Right forelimb (tissue), 1 donor: ENCODE measurements at places on chromosomes 12 and 14.

DNA sequence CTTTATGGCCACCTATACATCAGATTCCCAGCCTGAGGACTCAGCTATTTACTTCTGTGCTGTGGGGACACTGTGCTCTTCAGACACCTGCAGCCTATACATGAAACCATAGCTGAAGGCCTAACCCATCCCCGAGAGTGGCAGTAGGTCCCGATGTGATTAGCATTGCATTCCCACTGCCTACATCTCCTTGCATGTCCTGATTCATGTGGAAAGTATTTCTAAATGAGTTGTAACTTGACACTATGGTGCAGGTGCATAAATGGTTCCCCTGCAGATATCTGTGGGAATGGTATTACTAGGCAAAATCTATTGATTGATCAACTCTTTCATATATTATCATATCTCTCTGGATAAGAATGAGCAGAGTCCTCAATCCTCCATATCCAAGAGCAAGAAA, 433.5 kb downstream of the DAD1 start:
- DNase-seq, result no peak

DNA sequence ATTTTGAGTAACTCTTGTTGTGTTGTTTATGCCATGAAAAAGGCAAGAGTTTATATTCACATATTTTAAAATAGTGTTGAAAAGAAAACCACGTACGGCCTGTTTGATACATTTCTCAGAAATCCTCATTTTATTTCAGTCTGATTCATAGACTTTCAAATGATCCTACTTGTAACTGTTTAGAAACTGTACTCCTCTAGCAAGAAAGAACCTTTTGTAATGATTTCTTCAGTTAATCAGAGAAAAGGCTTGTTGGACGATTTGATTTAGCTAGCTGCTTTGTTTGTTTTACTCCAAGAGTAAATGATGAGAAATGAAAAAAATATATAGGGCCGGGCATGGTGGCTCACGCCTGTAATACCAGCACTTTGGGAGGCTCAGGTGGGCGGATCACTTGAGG, 17.2 kb downstream of the FBXO34 start:
- DNase-seq, result no peak

DNA sequence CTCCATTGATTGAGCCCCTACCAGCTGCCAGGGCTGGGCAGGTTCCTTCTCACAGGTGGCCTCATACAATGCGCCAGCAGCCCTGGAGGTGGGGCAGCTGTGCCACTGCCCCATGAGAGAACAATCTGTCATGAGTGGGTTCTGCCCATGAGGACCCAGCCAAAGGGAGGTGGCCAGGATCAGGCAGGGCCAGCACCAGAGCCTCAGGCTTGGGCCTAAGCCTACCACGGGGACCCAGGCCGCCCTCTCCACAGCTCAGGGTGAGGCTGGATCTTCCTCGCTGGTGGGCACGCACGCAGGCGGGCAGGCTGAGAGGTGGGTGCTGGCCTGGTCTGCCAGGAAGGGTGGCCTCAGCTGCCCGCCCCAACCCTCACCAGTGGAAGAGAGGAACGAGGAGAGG, 110.7 kb downstream of the KIF26A start:
- DNase-seq, result no peak

- DNase-seq, result no peak
These were observed 604 bp downstream of the HCFC2 start for GRCh38 chr12:104064842-104065427.

DNA sequence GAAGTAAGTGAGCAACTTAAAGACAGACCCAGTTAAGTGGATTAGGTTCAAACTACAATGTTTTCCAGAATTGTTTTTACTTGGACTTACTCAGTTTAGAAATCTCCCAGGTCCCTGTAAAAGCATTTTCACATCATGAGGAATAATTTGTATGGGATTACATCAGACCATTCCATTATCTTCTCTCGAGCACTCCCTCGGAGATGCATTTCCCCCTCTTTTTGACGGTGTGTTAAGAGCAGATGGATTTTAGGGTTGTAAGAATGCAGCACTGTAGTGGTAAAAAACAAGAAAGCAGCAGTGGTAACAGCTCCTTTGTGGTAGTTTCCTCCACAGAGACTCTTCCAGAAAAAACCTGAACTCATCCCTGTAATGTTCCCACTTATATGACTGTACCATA, 488.4 kb downstream of the BCAT1 start:
- no peak for DNase-seq

GRCh38 chr12:83106873-83107272, 420.2 kb downstream of the TMTC2 start:
- no peak for DNase-seq

DNA sequence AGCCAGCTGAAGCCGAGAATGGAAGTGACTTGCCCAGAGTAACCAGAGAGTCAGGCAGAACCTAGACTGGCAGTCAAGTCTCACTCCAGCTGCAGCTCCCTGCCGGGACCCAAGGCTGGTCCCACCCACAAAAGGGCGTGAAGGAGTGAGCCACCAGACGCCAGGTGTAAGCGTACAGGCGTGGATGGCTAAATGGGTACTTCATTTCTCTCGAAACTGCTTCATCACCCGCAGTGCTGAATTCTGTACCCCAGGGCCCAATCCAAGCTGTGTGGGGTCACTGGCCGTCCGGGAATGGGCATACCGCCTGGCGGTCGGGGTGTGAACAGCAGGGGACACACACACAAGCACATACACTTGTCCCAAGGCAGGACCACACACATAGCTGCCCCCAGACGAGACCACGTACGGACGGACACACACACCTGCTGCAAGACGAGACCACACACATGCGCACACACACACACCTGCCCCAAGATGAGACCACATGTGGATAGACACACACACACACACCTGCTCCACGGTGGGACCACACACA, 34.8 kb downstream of the DEGS2 start:
- DNase-seq, result no peak

- no peak for DNase-seq
These were observed 4.7 kb downstream of the MAP3K9 start for GRCh38 chr14:70804556-70805162.

DNA sequence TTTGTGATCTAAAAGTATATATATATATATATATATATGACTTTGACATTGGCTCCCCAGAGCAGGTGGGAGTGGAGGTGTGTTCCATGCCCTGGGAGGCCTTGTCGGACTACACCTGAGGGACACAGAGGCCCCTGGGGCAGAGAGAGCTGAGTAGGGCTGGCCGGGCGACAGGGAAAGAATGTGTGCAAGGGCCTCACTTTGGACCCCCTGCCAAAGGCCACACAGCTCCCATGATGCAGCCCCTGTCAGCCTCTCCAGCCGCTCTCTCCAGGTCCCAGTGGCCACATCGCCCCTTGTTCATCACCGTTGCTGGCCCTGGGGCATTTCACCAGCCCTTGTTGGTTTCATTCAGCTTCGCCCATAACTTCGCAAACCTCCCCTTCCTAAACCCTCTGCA, 123.9 kb downstream of the BCL11B start:
- no peak for DNase-seq

DNA sequence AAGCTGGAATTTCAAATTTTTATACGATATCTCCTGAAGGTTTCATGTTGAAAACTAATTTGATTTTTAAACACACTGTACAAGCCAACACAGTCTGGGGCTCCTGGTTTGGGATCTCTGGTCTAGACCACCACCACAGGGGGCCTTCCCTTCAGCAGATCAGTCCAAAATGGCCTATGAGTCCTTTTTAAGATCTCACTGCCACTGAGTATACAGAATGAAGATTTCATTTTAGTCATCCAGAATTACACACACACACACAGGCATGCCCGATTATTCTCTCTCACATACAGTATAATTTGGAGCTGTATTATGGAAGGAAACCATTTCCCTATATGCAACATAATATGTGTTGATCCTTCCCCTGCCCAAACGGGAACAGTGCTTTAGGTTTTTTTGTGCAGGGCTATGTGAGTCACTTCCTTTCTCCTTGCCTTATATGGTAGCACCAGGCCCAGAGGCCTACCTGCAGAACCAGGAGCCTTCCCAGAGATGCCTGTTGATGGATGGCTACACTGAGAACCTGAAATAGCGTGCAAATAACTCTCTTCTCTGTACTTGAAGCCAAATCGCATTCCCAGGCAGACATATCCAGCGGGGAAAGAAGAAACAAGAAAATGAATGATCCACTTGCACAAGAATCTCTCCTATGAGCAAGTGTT, 28.1 kb upstream of the WNK1 start:
- DNase-seq, result no peak

DNA sequence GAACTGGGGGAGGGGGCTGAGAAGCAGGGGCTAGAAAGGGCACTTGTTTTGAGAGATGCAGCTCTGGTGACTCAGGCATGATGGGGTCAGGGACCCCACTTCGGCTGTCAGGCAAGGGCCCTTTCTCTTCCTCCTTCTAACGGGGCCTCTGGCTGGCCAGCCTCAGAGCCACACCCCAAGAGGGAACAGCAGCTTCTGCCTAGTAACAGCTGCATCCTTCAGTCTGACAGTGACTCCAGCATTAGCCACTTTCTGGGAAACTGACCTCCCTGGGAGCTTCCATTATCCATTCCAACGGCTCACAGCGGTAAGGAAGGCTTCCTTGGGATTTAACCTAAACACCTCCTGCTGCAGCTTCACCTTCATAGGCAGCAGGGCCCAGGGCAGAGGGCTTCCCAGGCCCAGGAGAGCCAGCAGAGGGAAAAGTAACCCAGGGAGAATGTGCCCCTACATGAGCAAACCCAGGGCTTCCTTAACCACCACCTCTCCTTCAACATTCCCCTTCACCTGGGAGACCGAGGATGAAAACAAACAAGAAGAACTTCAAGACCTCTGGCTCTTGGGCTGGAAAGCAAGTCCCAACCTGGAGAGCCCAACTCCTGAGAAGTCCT, 2.7 kb downstream of the NCKAP5L start:
- DNase-seq, result no peak

- DNase-seq, result no peak
These were observed 557 bp downstream of the COPS7A start for GRCh38 chr12:6724409-6724797.

- DNase-seq, result no peak
These were observed 380.0 kb downstream of the LRFN5 start for GRCh38 chr14:41986700-41987099.

- DNase-seq, result no peak
These were observed 9.3 kb upstream of the ESR2 start for GRCh38 chr14:64303471-64303917.

DNA sequence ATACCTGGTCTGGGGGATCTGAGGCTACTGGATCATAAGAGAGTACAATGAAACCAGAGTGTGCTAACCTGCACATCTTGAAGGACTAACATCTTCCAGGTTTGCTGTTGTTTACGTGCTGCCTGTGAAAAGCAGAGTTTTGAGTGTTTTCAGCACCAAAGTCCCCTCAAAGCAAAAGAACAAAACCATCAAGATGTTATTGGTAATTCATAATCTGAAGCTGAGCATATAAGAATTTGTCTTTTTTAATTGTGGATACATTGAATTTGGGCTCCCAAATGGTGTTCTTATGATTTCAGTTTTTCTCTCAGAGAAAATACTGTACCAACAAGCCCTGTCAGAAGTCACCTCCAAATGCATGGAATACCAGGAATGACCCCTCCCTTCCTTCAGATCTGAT, 110.2 kb downstream of the BTG1 start:
- no peak for DNase-seq

DNA sequence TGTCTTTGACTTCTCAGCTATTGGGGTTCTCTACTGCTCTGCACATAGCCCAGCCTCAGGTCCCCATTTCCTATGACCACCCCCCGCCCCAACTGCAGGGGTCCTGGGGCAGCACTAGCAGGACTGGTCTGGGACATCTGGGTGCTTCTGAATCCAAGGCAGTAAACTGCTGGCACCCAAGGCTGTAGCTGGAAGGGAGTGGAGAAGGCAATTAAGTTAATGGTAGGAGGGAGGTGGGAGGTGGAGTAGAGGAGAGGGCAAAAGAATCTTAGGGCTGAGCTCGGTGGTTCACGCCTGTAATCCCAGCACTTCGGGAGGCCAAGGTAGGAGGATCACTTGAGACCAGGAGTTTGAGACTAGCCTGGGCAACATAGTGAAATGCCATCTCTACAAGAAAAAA, 11.5 kb downstream of the PLEK2 start:
- DNase-seq, result no peak

- no peak for DNase-seq
These were observed 31.9 kb downstream of the TSPAN19 start for GRCh38 chr12:85004204-85004603.

- no peak for DNase-seq
These were observed 175.8 kb downstream of the FOXN3 start for GRCh38 chr14:89241257-89241656.

- DNase-seq, result no peak
These were observed 84.7 kb downstream of the TSPAN9 start for GRCh38 chr12:3161861-3162260.

GRCh38 chr14:34170882-34171281, 220.0 kb upstream of the EGLN3 start:
- no peak for DNase-seq

GRCh38 chr14:90781876-90782275, 34.4 kb downstream of the TTC7B start:
- no peak for DNase-seq

- no peak for DNase-seq
These were observed 52.6 kb downstream of the RASSF8 start for GRCh38 chr12:26011099-26011498.

- no peak for DNase-seq
These were observed 22.6 kb downstream of the TCTN1 start for GRCh38 chr12:110636516-110636915.

- DNase-seq, result no peak
These were observed 16.1 kb downstream of the BTBD7 start for GRCh38 chr14:93316716-93317115.

- no peak for DNase-seq
These were observed 2.1 kb downstream of the MSI1 start for GRCh38 chr12:120366845-120367232.

- no peak for DNase-seq
These were observed 77.1 kb upstream of the DICER1 start for GRCh38 chr14:95234426-95234825.

DNA sequence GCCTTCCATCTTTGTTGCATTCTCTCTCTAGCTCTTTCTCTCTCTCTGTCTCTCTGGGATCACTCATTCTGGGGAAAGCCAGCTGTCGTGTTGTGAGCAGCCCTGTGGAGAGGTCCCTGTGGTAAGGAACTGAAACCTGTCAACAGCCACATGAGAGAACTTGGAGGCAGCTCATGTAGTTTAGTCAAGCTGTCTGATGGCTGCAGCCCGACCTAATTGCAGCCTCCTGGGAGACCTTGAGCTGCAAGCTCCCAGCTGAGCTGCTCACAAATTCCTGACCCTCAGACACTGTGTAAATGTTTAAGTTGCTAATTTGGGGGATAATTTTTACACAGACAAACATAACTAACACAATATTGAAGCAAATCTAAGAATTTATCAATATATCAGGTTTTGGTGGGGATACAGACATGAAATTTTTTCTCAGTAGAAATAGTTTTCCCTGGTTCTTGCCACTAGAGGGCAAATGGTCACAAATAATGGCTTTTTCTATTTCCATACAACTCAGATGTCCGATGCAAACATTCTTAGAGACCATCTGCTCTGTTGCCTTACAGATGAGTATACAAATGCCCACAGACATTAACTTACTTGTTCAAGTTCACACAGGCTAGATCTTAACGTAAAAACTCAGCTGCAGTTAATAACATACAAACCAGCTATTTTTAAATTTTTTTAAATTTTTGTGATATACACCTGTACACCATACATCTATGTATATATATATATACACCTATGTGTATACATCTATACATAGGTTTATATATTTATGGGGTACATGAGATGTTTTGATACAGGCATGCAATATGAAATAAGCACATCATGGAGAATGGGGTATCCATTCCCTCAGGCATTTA, 15.5 kb upstream of the KRR1 start:
- no peak for DNase-seq
